ENCODE measurements at places on chromosomes 11 and 22.

- DNase-seq, result no peak
These were observed 32.9 kb upstream of the SYT13 start for GRCh38 chr11:45319077-45319476.

GRCh38 chr11:115257678-115258077 is 246.5 kb downstream of the CADM1 start:
- DNase-seq, result no peak

- DNase-seq, result no peak
These were observed 37.5 kb upstream of the SLC6A5 start for GRCh38 chr11:20561915-20562314.

GRCh38 chr22:42856179-42856864 is 751 bp downstream of the ARFGAP3 start:
- DNase-seq, result no peak

- DNase-seq, result no peak
These were observed 342.3 kb downstream of the LARGE1 start for GRCh38 chr22:33577862-33578411.

- DNase-seq, result no peak
These were observed 40.1 kb downstream of the EIF4ENIF1 start for GRCh38 chr22:31449506-31449905.

- DNase-seq, result no peak
These were observed 9.7 kb downstream of the SRSF8 start for GRCh38 chr11:95076416-95076815.

DNA sequence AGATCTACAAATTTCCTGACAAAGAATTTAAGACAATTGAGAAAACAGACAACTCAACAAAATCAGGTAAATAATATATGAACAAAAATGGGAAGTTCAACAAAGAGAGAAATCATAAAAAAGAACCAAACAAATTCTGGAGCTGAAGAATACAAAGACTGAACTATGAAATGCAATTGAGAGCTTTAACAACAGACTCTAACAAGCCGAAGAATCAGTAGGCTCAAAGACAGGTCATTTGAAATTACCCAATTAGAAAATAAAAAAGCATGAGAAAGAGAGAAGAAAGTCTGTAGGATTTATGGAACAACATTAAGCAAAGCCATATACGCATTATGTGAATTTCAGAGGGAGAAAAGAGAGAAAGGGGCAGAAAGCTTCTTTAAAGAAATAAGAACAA is 72.8 kb downstream of the TBC1D22A start:
- DNase-seq, result no peak

DNA sequence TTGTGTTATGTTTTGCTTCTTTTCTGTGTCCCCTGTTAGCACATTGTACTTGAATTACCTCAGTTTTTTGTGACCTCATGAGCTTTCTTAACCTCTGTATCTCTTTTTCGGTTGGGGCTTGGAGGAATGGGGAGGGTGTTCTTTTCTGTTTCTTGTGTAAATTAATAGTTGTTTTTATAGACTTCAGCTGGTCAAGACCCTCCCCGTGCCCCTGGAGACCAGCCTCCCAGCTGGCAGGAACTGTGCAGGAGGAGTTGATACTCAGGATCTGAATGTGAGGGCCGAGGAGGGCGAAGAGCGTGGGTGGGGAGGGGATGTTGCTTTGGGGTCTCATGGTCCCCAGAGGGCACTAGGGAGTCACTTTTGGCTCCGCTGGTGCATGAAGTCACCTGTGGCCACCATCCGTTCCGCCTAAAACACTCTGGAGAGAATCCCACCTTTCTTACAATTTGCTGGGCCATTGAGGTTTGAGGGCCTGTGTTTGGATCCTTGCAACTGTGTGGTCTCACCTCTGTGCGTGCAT is 44.3 kb upstream of the NNMT start:
- DNase-seq, result no peak

GRCh38 chr22:44890416-44891292 is 119.2 kb downstream of the PHF21B start:
- no peak for DNase-seq

DNA sequence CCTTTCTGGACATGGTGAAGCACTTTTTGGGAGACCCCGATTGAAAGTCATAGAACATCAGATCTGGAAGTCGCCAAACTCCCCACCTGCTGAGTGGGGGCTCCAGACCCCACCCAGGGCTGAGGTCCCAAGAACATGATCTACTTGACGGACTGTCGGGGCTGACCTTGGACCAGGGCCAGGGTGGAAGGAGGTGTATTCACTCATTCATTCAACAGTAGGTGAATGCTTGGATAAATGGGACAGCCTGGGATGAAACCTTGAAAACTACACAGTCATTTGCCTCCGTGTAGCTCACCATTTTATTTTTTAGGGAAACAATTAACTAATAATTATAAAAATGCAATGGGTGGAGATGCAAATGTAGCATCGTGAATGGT is 629.0 kb downstream of the BRD1 start:
- no peak for DNase-seq

GRCh38 chr11:108223348-108224149 is 682 bp downstream of the ATM start:
- DNase-seq, result peak; percentile 75

DNA sequence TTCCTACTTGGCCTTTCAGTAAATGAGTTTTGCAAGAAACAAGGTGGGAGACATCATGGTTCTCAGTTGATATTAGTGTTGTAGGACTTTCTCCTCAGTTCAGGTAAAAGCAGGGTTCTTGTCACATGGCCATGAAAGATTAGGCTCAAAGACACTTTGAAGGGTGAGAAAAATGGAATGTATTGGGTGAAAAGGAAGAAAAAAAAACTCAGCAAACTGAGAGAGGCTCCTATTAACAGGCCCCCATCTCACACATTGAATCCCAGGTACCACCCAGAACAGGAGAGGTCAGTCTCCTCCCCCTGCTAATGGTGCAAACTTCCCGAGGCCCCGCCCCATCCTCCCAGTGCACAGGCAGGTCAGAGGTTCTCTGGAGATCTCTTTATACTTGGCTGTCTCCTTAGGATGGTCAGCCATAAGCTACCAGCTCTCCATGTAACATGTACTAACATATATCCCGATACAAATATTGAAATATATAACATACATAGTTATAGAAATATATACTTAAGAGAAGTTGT is 62.2 kb downstream of the MICAL2 start:
- no peak for DNase-seq

DNA sequence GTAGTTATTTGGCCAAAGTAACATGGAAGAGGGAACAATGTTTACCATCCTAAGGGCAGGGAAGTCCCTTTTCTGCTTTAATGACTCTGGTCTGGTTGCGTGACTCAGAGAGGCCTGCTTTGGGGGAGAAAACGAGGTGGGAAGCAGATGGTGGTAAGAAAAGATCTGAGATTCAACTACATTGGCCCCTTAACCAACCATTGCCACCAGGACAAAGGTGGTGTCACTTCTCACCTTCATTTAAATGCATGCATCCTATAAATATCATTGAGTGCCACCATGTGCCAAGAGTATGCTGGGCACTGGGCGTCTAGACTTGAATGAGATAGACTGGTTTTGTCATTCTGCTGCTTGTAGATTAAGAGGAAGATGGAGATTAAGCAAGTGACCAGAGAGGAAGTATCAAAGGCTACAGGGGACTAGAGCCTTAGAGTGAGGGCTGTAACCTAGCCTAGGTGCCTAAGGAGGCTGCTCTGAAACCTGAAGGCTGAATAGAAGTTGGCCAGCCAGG is 3.6 kb upstream of the SORL1 start:
- no peak for DNase-seq

DNA sequence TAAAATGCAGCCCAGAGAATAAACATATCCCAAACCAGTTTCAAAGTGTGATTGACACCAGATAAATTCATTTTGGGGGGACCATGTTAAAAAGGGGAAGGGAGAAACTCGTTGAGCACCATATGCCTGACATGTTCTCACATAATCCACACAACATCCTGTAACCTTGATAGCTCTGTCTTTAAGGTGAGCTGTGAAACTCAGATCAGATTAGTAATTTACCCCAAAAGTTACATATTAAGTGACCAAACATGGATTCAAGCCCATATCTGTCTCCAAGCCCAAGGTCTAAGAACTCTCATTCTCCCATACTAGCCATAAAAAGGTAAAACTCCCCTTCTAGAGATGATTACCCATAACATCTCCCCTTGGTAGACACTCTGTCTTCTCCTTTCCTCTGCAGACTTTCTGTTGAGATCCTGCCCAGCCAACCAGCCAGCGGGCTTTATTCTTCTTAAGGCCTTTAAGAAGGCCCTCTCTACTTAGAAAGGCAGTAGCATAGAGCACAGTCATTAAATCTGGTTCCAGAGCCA is 150.7 kb downstream of the CCDC34 start:
- DNase-seq, result no peak

GRCh38 chr11:133925756-133926155 is 31.0 kb downstream of the IGSF9B start:
- DNase-seq, result no peak

DNA sequence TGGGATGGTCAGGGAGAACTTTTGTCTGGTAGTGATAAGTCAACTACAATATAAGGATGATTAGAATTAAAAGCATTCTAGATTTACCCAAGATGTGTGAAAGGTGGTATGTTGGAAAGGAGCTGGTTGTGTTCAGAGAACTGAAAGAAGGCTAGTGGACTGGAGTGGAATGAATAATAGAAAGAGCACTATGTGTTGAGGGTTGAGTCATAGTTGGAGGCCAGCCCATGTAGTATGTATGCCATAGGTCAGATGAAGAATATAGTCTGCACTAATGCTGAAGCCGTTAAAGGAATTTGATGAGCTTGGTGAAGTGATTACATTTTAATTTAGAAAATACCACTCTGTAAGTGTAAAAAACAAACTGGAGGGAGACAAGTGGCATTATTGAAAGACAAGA is 514.1 kb downstream of the CNTN5 start:
- no peak for DNase-seq

DNA sequence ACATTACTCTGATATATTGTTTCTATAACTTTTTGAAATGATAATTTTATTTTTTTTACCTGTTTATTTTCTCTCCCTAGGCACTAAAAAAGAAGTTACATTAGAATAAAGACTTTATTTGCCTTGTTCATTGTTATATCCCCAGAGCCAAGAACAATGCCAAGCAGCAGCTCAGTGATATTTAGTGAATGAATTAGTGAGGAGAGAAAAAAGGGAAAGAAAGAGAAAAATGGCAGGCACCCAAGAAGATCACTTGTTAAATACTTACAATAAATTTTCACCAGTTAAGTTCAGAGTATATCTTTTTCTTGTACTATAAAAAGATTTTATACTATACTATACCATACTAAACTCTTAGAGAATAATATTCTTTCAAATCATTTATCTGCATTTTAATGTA is 13.3 kb upstream of the ANO5 start:
- no peak for DNase-seq

DNA sequence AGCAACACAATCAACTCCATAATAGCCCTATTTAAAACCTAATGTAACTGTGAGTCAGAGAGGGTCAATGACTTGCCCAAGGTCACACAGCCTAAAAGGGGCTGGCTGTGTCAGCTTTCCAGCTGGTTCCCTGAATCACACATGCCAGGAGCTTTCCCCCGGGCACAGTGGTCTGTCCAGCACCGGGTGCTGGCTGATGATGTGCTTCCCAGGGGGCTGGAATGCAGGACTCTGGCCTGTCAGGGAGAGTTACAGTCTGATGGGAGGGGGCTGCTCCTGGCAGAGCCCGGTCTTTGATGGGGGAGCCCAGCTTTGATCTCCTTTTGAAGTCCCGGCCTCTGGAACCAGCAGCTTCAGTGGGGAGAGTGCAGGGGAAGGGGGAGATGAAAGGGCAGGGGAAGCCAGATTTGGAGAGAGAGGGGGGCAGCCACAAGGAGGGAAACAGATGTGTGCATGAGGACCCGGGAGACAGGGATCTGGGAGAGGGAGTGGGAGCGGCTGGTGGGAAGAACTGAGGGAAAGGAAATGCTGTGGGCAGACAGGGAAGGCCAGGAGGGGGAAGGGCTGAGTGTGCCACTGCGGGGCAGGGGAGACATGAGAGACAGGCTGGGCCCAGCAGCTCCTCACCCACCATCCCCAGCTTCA is 102.7 kb downstream of the NECTIN1 start:
- no peak for DNase-seq

DNA sequence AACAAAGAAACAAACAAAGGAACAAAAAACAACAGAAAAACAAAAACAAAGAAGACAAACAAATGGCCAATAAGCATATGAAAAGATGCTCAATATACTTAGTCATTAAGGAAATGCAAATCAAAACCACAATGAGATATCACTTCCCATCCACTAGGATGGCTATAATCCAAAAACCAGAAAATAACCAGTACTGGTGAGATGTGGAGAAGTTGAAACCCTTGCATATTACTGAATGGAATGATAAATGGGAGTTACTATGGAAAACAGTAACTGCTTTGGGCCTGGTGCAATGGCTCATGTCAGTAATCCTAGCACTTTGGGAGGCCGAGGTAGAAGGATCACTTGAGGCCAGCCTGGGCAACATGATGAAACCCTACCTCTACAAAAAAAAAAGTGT is 44.9 kb upstream of the RBFOX2 start:
- DNase-seq, result no peak

GRCh38 chr11:46038529-46038928 is 82.7 kb downstream of the PHF21A start:
- no peak for DNase-seq

- no peak for DNase-seq
These were observed 13.1 kb downstream of the USP2 start for GRCh38 chr11:119368121-119369034.

- DNase-seq, result no peak
These were observed 67.7 kb downstream of the BCL2L13 start for GRCh38 chr22:17705951-17706900.

Measured in KG1 (cell line).